ENCODE measurements at places on chromosomes 6 and 20.

- DNase-seq, result no peak
Observed at GRCh38 chr6:130969166-130969565, 93.9 kb downstream of the EPB41L2 start.

- DNase-seq, result no peak
Observed at GRCh38 chr6:80442366-80442765, 335.9 kb downstream of the BCKDHB start.

- peak; percentile 37 for DNase-seq
Observed at GRCh38 chr20:61731363-61732181, 334.1 kb downstream of the TAF4 start.

- DNase-seq, result no peak
Observed at GRCh38 chr6:34661357-34661756, 35.2 kb downstream of the ILRUN start.

DNA sequence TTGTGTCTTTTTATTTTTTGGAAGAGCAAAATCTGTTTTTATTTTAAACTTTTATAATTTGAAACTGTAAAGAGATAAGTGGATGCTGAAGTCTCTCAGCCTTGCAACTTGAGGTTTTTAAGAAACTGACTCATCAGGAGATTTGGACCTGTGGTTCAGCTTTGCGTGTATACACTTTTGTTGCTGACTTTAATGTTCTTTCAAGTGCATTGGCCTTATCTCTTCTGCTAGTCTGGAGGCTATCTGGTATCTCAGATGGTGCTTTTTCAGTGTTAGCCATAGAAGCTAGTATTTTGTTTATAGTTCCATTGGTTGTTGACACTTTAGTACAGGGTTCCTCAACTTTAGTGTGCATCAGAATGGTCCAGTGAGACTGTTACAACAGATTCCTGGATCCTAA is 504.0 kb upstream of the SPTLC3 start:
- peak; percentile 19 for DNase-seq

- DNase-seq, result no peak
Observed at GRCh38 chr6:42331019-42331418, 113.4 kb upstream of the MRPS10 start.

GRCh38 chr6:225121-225721 is 67.1 kb upstream of the DUSP22 start:
- no peak for DNase-seq
